ENCODE measurements at places on chromosomes 5 and 9.

DNA sequence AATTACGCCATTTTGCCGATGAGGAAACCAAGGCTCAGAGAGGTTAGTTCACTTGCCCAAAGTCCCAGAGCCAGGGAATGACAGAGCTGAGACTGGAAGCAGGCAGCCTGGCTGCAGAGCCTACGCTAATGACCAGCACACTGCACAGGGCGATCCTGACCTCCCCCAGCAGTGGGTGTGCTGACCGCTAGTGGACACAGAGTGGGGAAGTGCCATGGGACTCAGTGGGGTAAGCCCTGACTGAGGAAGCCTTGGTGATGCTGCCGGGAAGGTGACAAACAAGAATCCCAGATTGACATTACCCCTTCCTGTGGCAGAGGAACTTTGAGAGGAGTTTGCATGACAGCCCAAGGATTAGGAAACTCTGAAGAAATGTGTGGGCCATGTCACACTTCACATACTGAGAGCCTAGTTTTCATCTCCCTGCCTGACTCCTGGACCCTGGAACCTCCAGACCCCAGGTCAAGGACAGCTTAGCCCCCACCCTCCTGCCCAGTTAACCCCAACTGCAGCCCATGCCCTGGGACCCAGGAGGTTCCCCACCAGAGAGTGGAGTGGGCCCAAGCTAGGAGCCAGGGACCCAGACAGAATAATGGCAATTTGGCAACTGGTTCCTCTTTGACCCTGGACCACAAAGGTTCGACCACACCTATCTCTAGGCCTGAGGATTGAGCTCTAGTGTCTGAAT lies 19.7 kb upstream of the CSF1R start:
- no peak for DNase-seq

DNA sequence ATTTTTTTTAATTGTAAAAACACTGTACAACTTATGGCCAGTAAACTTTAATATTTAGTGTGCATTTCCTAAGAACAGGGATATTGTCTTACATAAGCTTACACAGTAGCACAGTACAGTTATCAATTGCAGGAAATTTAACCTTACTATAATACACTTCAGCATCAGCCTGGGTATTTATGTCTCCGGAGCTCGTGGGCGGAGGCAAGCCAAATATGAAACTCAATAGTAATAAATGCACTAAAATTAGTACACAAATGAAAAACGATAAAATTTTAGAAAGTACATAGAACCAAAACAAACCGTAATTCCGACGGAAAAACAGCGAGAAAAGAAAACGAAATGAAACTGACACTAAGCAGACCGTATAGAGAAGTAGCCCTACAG lies 91.2 kb downstream of the ANXA2R start:
- DNase-seq = no peak

DNA sequence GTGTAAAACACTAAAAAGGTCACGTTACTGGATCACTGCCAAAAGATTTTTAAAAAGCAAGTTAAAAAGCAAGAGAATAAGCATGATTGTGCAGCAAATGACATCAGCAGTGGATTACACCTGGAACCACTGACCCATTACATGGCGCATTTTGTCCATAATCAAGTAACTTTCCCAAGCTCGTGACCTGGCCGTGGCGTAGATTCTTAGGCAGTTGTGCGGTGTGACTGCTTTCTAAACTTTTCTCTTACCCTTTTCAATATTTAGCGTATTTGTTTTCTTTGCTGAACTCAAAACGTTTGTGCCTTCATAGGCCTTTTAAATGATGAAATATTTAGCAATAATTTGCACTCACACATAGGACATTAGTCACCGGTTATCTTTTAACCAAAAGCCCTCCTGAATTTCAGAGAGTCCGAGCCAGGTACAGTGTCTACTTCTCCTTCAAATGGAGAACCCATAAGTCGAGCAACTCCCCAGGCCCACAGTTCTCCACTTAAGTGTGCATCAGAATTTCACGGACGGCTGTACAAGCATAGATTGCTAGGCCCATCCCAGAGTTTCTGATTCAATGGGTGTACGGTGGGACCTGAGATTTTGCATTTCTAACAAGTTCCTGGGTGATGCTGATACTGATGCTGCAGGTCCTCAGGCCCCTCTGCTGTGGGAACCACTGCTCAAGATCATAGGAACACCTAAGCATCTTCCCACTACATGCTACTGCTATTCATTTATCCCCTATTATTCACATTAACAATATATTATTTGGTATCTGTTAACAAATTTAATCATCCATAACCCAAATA lies 144.4 kb downstream of the GLIS3 start:
- no peak for DNase-seq

- DNase-seq = no peak
Measured at GRCh38 chr9:87063871-87064270, 116.6 kb upstream of the GAS1 start.

GRCh38 chr5:949815-950560 lies 57.3 kb downstream of the TRIP13 start:
- DNase-seq = no peak

DNA sequence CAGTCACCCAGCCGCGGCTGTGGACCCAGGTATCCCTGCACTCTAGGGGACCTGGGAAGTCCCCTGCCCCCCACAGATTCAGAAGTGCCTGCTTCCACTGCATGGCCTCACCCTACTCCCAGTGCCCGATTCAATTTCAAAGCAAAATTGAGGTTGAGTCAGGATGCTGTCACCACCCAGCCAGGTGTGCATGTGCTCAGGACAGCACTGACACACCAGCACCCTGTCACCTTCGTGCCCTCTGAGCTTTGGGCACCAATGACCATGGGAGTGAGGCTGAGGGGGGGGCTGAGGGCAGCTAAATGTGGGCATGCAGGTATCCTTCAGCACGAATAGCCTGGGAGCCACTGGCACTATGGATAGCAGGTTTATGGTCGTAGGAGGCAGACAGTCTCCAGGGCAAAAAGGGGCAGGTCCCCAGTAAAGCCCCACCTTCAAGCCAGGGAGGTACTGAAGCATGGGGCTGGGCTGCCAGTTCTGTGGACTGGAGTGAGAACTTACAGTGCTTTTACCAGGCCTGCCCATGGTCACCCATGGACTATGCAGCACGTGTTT lies 1151.6 kb upstream of the CDH6 start:
- no peak for DNase-seq

GRCh38 chr5:115946655-115947054 lies 15.6 kb upstream of the LVRN start:
- no peak for DNase-seq

GRCh38 chr5:144151026-144151425 lies 19.4 kb downstream of the YIPF5 start:
- DNase-seq = no peak

- DNase-seq = no peak
Measured at GRCh38 chr9:19620326-19620725, 168.5 kb downstream of the SLC24A2 start.

GRCh38 chr9:128309551-128309950 lies 12.7 kb downstream of the TRUB2 start:
- no peak for DNase-seq

GRCh38 chr9:134053941-134054761 lies 13.7 kb downstream of the BRD3 start:
- DNase-seq = no peak
